ENCODE measurements at places on chromosomes 4 and X.

- DNase-seq, result no peak
These were observed 7.9 kb downstream of the FRMD7 start for GRCh38 chrX:132119821-132120515.

- no peak for DNase-seq
These were observed 2.7 kb upstream of the ACOT9 start for GRCh38 chrX:23745786-23746185.

GRCh38 chr4:76083386-76083988, 9.0 kb downstream of the ART3 start:
- no peak for DNase-seq

DNA sequence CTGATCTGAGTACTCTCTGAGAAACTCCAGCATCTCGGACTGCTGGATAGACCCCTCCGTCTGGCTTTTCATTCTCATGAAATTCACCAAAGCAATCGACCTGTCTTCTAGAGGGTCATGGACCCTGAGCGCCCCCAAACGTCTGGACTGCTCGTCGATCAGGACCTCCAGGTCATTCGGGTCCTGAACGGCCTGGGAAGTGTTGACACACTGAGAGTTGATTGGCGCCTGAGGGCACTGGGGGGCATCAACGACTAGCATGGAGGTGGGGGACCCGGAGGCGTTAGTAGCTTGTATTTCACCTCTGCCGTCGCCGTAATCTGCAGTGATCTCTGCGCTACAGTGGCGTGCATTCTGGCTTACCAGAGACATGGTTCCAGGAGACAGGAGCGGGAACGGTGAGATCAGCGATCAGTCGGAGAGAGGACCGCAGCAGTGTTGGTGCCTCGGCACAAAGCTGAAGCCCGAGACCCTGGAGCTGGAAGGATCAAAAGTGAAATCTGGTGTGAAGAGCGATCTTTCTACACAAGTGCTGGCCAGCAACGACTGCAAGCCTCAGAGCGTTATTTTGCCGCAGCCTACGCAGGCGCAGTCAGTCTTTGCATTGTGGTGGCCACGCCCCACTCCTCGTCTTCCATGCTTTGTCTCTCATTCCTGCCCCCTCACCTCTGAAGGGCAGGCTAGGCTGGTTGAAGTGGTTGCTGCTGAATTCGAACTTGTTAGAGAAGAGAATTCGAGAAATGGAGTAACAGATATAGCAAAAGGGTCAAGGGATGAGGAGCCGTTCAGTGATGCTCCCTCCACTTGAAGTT, at the start of gene MAGEE2:
TSS of gene MAGEE2 (minus strand) at position 575 of the 812 bp plus-strand sequence. CDS start at position 372, 203 bp downstream.
- DNase-seq, result no peak
